ENCODE measurements at places on chromosomes 12 and 14. TPM values are rescaled to one million over a fixed set of nuclear protein-coding genes. Genes with fewer than 3 reads are reported as not detected.

The SLCO1B1 gene
- 0.37 TPM for total RNA-seq

The NPAS3 gene
- 3.2 TPM for total RNA-seq

The KLHL33 gene
- 0.17 TPM for total RNA-seq

The TAS2R13 gene
- 0.37 TPM for total RNA-seq

The KRT77 gene
- not detected for total RNA-seq

DNA sequence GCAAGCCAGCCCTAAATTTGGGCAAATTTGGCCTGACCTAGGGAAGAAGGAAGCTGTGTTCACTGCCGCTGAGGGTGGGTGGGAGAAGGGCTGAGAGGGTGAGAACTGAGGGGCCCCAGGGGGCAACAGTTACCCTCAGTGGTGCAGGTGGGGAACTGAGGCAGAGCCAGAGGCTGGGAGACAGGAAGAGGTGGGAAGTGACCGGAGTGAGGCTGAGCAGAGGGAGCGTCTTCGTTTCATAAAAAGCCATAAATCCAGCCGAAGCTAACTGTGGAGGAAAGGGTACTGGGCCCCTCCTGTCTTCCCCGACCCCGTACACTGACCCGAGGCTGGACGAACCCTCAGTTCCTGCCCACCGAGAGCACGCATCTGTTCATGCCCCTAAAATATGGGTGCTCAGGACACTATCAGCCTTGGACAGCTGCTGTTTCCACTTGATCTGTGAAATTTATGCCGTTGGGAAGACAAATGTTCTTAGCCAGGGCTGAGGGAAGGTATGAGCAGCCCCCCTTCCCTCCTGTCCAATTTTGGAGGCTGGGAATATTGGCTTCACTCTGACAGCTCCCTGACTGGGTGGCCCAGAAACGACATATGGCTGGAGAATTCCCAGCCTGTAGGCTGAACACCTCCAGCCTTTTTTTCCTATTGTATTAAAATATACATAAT, 116.5 kb downstream of the KIF26A start:
- no peak for DNase-seq

- peak; percentile 23 for DNase-seq
Observed at GRCh38 chr14:62662811-62663455, 382.3 kb downstream of the KCNH5 start.

DNA sequence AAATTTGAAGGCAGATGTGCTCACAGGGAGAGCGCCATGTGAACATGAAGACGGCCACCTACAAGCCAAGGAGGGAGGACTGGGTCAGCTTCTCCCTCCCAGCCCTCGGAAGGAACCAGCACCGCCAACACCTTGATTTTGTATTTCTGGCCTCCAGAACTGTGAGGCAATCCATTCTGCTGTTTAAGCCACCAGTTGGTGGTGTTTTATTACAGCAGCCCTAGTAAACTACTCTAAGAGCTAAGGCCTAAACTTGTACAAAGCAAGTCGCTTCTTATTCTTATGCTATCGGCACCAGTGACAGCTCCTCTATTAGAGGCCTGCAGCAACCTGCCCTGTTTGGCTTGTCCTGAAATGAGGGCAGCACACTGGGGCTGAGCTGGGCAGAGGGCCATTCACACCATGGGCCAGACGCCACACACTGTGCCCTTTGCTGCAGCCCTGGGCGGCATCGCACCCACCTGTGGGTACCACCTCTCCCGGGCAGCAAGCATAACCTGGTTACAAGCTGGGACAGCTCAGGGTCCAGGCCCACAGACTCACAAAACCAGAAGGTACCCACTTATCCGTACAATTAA, 62.7 kb downstream of the NOS1 start:
- no peak for DNase-seq

DNA sequence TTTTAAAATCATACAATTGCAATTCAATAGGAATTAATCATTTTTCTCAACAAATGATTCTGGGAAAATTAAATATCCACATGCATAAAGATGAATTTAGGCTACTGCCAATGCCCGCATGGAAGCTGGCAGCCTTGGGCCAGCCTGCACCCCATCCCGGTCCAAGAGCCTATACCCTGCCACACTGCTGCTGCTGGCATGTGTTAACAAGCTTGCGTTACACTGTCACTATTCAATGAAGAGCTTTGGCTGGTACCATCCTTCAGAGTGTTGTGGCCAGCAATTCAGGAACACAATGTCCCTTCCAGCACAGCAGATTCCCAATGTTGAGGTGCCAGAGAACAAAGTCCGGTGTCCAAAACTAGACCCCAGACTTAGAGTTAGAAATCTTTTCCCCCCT, 13.6 kb upstream of the TAS2R14 start:
- no peak for DNase-seq

- DNase-seq = peak; percentile 85
Observed at GRCh38 chr12:47636908-47637780, 68.7 kb downstream of the RPAP3 start.

- no peak for DNase-seq
Observed at GRCh38 chr14:56059054-56059453, 59.2 kb upstream of the PELI2 start.

DNA sequence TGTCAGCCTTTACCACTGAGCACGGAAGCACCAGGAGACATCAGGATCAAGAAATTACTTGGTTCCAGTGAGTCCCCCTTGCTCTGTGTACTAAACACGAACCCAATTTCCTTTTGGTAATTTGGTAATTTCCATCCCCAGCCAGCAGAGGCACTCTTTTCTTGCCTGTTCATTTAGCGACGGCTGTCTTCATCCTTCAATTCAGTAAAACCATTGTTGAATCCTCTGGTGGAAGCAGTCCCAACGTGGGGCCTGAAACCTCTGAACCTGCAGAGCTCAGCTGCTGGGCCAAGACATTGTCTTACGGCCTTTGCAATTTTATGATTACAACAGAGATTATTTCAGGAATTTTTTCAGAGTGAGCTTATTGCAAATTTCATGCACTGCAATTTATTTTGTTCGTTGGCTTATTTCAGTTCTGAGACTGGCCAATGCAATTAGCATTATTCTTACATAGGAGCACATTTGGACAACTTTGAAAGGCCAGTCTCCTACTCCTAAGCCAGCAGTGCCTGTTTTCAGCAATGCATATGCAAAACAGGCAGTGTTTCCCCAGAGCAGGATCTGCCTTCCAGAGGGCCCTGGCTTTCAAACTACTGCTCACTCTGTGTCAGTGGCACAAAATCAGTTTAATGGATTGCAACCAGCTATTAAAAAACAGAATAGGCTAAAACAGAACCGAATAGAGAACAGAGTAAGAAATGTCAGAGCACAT, 372.9 kb upstream of the TMEM132C start:
- DNase-seq = no peak

DNA sequence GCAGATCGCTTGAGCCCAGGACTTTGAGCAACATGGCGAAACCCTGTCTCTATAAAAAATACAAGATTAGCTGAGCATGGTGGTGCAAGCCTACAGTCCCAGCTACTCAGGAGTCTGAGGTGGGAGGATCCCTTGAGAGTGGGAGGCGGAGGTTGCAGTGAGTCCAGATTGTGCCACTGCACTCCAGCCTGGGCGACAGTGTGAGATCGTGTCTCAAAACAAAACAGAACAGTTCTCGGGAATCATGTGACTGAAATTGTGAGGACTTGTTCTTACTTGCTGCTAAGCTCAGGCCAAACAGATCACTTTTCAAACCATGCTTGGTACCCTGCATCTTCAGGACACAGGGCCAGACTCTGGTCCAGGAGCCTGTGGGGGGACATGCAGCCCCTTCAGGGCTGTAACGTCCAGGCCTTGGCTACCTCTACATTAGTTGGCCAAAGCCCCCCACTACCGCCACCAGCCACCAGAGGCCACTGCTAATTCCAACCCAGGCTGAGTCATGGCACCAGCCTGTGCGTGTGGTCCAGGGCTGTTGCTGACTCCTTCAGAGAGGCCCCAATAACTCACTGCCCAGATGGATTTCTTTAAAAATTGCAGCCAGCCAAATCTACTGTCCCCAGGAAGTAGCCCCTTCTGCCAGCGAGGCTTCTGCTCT, 33.4 kb upstream of the SYNDIG1L start:
- peak; percentile 77 for DNase-seq

GRCh38 chr12:63889721-63890509, 45.4 kb downstream of the SRGAP1 start:
- no peak for DNase-seq

DNA sequence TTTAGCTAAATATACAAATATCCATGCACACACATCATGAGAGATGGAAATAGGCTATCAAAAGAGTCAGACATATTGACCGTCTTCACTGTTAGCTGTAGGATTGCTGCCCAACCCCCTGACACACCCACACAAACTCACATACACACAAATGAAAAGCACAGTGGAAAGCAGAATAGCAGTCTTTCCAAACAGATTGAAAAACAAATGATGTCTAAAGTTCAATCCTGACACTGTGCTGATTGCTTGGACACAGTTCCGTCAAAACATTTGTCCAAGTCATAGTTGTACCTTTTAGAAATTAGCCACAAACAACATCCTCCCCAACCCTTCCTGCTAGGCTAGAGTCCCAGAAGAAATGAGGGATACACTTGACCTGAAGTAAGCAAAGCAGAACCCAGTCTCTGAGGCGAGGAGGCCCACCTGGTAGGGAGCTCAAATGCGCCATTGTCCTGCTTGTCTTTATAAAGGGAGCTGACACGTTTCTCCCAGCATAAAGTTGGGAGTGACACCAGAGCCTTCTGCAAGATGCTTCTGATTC, at the start of gene PRH2:
Gene PRH2, plus strand, starts transcription at position 491 of the 541 bp plus-strand sequence. Its CDS starts 38 bp downstream, at position 529.
- no peak for DNase-seq

Data from WTC11 (cell line).